ENCODE measurements at places on chromosomes 3 and 15.

GRCh38 chr15:65330934-65331645 is 26.6 kb downstream of the RNU5B-1 start:
- no peak for DNase-seq

DNA sequence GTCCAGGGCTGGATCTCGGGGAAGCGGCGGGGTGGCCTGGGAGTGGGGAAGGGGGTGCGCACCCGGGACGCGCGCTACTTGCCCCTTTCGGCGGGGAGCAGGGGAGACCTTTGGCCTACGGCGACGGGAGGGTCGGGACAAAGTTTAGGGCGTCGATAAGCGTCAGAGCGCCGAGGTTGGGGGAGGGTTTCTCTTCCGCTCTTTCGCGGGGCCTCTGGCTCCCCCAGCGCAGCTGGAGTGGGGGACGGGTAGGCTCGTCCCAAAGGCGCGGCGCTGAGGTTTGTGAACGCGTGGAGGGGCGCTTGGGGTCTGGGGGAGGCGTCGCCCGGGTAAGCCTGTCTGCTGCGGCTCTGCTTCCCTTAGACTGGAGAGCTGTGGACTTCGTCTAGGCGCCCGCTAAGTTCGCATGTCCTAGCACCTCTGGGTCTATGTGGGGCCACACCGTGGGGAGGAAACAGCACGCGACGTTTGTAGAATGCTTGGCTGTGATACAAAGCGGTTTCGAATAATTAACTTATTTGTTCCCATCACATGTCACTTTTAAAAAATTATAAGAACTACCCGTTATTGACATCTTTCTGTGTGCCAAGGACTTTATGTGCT is 527 bp downstream of the B2M start:
- no peak for DNase-seq

GRCh38 chr15:101059381-101060341 is 140.5 kb downstream of the LRRK1 start:
- DNase-seq = no peak

DNA sequence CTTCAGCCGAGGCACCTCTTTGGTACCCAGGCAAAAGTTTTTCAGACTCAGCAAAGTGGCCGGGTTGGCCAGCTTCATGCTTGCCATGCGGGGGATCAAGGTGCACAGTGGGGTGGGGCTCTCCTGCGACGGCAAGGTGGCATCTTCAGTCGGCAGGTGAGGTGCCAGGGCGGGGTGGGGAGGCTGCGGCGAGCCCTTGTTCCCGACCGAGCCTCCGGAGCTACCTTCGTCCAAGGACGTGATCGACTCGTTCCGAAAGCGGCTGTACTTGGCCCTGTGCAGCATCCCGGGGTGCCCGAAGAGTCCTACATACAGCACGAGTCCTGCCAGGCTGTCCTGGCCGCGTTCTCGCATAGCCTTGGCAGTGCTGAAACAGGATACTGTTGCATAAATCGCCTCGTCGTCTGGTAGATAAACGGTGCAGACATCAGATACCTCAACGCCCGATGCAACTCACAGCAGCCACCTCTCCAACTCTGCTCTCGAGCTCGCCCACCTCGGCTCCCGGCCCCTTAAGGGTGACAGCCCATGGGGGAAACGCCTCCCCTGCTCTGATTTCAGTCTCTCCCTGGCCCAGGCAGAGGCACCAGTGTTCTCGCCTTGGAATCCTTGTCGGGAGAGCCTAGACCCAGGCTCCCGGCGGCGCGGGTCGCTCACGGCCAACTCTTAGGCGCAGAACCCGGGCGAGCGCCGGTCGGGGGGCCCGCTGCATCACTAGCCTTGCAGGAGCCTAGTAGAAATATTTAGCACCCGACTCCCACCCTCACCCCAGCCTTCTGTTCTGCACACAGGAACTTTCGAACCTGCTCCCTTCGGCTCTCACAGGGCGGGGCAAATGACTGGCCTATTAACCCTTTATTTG is 826 bp downstream of the SHC4 start:
- DNase-seq = no peak

DNA sequence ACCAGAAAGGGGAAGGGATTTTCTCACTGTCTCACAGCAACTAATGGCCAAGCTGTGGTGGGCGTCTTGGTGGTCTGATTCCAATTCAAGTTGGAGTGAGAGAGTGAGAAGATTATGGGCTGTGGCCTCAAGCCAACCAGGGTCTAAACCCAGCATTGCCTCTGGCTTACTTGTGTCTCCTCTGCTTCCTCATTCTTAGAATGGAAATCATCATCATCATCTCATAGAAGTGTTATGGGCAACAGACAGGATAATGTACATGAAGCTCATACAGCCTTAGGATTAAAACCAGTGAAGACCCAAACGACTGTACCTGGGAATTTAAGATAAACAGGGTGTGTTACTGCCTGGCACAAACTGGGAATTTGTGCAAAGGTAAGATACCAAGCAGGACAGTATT is 29.1 kb upstream of the IREB2 start:
- no peak for DNase-seq

- DNase-seq = no peak
These were observed 107.0 kb upstream of the RPL32 start for GRCh38 chr3:12948371-12948770.

DNA sequence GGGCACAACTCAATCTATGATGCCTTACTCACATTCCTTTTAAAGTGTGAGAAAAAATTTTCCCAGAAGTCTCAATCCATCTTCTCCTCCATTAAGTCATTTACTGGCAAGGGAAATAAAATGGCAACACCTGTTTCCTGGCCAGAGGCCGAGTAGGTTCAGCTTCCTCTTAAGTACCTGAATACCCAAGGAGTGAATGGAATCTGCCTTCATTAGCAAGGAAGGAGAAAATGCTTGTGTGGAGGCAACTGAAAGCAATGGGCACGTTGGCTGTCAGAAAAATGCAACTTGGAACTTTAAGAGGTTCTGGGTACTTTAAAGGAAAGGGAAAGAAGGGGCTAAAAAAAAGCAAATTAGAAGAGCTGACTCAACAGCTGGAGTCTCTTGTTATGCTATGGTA is 423.6 kb upstream of the ARL6 start:
- no peak for DNase-seq

- DNase-seq = no peak
These were observed 180.6 kb downstream of the GREM1 start for GRCh38 chr15:32898414-32898813.

DNA sequence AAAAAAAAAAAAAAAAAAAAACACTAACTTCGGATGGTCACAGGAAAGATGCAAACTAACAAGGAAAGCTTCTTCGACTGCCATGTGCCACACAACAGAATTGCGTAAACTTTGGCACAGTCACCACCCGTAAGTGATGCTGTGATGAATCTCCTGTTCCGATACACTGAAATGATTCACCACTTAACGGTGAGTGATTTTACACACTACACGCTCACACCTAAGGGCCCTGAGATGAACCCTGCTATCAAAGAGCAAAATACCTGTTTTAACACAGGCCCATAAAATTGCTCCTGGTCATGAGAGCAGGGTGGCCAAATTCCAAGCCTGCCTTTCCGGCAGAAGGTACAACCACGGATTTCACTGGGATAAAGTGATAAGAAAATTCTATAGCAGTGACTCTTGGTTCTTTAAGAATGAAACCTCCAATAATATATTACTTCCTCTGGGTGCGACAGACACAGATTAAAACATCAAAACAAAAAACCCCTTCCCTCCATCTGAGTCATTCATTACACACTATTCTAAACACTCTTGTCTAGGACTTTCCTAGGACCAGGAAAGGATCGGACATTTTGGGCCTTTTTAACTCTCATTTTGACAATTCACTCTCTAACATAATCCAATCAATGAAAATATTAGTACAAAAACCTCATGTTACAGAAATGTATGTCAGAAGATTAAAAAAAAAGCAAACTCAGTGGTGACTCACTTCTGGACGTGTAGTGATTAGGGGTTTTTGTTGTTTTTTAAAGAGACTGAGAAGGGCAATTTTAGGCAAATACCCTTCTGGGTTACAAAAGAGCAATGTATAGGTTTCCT is 28.3 kb downstream of the LRIG1 start:
- DNase-seq = peak; percentile 44

DNA sequence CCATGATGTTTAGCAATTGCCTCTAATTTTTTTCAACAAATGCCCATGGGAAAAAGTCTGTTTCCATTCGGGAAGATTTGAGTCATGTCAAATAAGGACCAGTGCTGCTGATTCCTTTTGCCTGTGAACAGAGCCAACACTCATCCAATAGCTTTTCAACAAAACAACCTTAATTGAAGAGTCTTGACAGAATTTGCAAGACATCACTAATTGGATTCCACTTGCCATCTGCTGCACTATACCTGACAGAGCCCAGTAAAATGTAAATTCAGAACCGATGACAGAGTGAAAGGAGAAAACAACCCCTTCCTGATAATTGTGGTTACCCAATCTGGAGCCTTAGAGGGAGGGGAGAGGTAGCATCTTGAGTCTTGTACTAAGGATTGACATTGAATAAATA is 426.7 kb downstream of the AGBL1 start:
- DNase-seq = no peak

GRCh38 chr3:55017876-55018275 is 90.0 kb upstream of the LRTM1 start:
- no peak for DNase-seq

- DNase-seq = no peak
These were observed 621.4 kb downstream of the OTOL1 start for GRCh38 chr3:162117961-162118360.

DNA sequence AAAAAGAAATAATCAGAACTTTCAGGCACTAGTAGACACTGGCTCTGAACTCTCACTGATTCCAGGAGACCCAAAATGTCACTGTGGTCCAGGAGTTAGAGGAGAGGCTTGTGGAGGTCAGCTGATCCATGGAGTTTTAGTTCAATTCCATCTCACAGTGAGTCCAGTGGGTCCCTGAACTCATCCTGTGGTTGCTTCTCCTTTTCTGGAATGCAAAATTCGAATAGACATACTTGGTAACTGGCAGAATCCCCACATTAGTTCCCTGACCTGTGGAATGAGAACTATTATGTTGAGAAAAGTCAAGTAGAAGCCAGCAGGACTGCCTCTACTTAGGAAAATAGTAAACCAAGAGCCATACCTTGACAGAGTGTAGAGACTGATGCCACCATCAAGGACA is 87.3 kb upstream of the OXTR start:
- no peak for DNase-seq

DNA sequence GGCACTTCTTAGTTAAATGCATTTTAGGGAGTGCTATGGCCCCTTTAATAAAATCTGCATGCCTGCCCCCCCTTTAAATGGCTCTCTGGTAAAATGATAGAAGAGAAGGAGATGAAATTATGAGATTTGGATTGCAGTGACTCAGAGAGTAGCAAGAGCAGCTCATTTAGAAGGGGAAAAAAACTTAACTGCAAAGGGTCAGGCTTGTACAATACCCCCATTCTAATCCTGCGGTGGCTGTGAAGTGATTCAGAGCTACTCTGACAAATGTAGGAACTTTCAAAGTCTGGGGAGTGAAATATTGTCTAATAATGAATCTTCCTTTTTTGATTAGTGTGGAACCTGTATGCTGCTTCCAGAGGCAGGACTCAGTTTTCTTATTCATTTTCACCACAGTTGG is 44.1 kb upstream of the TBC1D23 start:
- DNase-seq = no peak

Data from stimulated activated CD4-positive, alpha-beta T cell treated with anti-CD3 and anti-CD28 coated beads, Interleukin-12 subunit alpha, Interleukin-12 subunit beta, amount 100 ng/mL, for 48 hours (primary cell).